ENCODE measurements at places on chromosomes 16 and 17.

GRCh38 chr16:27326738-27327585 is 13.2 kb downstream of the IL4R start:
- DNase-seq: no peak

DNA sequence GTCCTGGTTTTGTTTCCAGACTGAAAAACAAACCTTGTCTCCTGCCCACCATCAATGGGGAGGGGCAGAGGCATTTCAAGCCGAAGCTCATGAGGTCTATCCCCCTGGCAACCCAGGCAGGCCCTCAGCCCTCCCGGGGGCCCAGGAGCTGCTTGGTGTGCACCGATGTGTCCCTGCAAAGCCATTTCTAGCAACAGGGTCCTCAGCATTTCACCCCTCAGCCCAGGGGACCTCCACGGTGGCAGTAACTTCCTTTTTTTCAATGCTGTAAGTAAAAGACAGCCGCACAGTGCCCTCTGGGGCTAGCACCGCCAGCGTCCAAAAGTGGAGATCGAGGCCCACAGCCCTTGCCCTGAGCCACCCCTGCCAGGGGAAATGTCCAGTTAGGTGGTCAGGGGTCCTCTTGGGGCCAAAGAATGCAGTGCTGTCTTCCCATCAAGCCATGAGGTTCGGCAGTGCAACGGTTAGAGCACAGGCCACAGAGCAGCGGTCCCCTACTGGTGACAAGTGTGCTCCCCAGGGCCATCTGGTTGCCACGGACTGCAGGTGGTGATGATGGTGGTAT is 79.9 kb downstream of the LITAF start:
- DNase-seq: no peak

- DNase-seq: no peak
These were observed 11.0 kb downstream of the KRT33A start for GRCh38 chr17:41339571-41340172.

- no peak for DNase-seq
These were observed 20.4 kb downstream of the PRCD start for GRCh38 chr17:76560036-76560876.

DNA sequence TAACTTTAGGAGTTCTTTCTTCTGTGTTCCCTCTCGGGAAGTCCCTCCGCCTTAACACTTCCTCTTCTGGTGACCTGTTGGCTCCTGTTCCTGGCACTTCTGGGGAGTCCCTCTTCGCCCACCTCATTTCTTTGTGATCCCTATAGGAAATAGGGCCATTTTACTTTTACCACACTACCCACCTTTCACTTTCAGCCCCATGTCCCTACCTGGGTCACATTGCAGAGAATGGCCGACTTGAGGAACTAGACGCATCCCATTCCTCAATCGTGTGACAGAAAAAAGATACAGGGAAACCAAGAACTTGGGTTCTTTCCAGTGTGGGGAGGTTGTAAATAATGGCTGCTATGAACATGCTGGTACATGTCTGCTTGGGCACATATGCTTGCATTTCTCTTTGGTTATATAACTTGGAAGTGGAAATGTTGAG is 6.6 kb downstream of the IL21R start:
- DNase-seq: no peak

GRCh38 chr16:1089822-1090619 is 6.0 kb downstream of the C1QTNF8 start:
- no peak for DNase-seq

GRCh38 chr17:39244600-39245570 is 19.1 kb upstream of the STAC2 start:
- peak; percentile 83 for DNase-seq

GRCh38 chr17:82692268-82692667 is 6.2 kb downstream of the RAB40B start:
- no peak for DNase-seq

DNA sequence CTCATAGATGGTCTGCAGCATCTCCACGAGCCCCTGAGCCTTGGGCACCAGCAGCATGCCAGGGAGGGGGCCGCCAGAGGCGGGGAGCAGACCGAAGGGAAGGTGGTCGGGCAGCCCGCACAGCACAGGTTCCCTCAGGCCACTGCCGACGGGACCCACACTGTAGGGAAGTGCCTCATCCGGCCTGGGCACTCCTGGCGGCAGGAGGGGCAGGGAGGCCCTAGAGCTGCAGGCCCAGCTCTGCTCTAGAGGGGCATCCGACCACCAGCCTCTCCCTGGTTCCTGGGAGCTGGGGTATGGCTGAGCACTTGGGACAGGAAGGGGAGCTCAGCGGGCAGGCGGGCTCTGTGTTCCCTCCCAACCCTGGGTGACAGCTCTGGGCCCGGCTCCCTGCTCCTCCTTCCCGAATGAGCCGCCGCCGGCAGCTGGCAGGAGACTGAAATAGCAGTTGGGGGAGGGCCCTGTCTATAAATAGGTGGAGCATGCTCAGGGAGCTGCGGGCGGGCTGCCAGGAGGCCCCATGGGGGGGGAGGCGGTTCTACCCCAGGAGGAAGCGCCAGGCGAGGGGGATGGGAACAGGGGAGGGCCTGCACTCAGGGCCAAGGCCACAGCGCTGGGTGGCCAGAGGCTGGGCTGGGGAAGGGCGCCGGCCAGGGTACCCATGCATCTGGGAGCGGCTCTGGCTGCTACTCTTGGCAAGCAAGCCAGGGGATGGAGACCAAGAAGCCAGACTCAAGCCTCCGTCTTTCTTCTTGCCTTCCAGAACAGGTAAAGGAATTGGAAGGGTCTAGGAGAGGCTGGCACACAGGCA is 12.4 kb downstream of the HDAC5 start:
- DNase-seq: peak; percentile 29

DNA sequence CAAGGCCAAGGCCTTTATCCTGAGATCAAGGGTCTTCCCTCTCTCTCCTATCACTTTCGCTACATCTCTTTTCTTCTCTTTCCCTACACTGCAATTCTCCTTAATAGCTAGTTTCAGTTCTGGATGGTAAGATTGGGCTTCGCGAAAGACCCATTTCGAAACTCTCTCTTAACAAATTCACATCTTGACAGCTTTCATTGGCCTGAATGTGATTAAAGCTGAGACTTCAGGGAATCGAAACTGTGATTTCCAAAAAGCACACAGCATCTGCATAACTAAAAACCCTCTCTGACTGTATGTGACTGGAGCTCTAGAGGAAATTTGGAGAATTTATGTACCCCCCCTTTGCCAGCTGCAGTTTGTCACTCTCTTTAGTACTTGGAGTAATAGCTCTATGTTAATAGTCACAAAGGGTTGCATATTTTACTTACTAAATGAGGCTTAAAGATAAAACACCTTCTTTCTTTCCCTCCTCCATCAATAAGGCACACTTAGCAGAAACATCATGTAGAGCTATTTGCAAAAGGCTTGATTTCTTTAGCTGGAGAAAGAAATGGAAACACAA is 105.3 kb upstream of the FAM20A start:
- no peak for DNase-seq

DNA sequence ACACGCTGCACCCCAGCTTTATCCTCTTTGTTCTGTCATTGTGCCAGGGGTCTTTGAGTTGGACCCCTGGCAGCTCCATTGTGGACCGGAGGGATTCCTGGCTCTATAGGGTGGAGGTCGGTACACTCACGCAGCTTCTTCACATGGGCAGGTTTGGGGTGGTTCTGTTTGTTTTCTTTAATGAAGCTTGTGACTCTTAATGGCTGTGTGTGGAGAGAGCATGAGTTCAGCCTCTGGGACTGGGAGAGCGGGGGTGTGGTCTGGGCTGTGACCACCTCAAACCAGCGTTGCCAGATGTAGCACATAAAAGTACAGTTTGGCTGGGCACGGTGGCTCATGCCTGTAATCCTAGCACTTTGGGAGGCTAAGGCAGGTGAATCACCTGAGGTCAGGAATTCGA is 21.2 kb upstream of the NAGLU start:
- DNase-seq: no peak

GRCh38 chr16:86100205-86101136 is 201.5 kb downstream of the IRF8 start:
- DNase-seq: no peak

DNA sequence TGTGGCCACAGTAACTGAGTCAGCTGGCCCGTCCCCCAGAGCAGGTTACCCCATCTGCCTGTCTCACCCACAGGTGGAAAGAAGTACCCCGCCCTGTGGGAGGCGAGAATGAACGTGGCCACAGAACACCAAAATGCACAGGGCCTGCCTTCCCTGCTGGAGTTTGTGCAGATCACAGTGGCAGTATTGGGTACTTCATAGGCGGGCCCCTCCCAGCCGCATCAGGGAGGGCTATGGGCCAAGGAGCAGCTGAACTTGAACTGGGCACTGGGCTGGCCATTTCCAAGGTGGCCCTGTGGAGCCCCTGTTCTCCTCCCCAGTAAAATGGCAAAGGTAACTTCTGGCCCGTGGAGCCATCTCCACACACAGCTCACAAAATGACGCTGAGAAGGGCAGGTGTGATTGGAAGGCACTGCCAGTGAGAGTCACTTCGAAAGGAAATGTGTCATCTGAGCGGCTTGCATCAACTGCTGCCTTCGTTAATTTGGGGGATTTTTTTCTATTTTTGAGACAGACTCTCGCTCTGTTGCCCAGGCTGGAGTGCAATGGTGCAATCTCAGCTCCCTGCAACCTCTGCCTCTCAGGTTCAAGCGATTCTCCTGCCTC is 162.9 kb downstream of the ENGASE start:
- DNase-seq: no peak

DNA sequence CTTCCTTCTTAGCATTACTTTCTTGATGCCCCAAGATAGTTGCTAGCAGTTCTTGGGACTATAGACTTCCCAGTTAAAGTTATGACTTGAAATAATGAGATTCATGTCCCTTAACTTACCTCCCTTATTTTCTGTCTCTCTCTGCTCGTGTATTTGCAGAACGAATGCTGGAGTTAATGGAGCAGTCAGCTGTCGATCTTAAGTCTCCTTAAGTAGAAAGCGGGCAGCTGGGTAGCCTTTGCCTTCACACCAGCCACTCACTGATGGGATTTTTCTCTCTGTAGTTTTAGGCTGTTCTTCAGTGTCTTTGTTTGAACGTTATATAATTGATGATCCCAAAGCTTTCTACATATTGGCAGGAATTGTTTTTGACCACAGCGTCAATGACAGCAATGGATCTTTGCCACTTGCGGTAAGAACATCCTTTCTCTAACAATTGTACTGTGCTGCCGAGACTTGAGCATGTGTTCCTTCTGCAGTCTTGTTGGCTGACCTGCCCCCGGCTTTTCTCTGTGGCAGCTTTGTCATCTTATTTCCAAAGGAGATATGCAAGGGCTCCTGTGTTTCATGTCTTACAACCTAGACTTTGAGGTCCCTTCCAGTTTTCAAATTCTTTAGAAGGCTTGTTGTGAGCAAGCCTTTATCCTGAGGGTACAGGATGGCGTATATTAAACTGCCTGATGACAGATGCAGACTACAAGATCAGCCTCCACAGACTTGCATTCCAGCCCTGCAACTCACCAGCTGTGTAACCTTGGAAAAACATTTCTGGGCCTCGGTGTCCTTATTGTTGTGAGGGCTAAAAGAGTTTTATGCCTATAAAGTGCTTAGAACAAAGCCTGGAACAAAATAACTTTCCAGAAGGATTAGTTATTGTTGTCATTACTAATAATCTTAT is 25.1 kb upstream of the ABCA3 start:
- DNase-seq: no peak
